ENCODE measurements at places on chromosomes 7 and 10. TPM values are rescaled to one million over a fixed set of nuclear protein-coding genes. Genes with fewer than 3 reads are reported as not detected.

DNA sequence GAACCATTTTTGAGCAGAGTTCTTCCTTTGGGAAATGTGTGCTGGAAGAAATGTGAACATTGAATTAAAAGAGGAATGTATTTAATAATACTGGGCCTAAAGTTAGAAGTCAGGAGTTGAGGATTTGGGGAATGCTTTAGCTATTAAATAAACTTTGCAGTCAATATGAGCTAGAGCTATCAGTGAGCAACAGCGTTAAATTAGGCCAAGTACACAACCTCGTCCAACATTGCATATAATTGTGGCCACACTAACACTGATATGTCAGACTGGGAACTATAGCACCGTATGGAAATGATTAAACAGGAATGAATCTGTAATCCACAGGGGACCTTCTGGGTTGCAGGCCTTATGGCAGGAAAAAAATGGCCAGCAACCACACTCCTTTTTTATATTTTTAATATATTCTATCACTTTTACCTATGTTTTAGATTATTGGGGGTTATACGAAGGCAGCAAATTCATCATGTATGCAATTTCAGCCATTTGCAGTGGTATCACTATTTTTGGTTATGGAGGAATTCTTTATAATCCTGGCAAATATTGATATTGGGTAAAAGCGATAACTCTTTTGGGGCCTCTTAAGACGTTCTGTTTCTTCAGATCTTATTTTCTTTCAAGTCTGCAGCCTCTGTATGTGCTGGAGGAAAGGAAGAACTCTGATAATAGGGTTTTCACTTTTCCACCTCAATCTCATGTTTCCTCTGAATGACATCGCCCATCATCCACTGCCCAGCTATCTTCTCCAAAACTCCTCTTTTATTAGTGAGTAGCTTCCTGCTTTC, 236.3 kb upstream of the PLXDC2 start:
- peak; percentile 24 for DNase-seq

GRCh38 chr10:12511651-12512050, 162.3 kb downstream of the CAMK1D start:
- no peak for DNase-seq

The IGFBP3 gene
- 20.7 TPM for polyA plus RNA-seq

The AMPH gene
- polyA plus RNA-seq, result 0.80 TPM
